ENCODE measurements at places on chromosomes 16 and 17. TPM values are rescaled to one million over a fixed set of nuclear protein-coding genes. Genes with fewer than 3 reads are reported as not detected.

- no peak overlapping the region for H3K27ac ChIP-seq
- H3K27me3 ChIP-seq, result no peaks in the 10 kb centered on the region
- no peak overlapping the region for H3K4me3 ChIP-seq
- H3K36me3 ChIP-seq, result no peaks in the 10 kb centered on the region
- H3K4me1 ChIP-seq, result peaks cover 8% of the 10 kb centered on the region
These were observed 109.1 kb upstream of the CDC42EP4 start for GRCh38 chr17:73420897-73421296.

TMIGD1 gene
- not detected for total RNA-seq

RCVRN gene
- not detected for total RNA-seq

- H3K4me3 ChIP-seq, result no peak overlapping the region
- H3K36me3 ChIP-seq, result peaks cover 4% of the 10 kb centered on the region
- H3K4me1 ChIP-seq, result no peaks in the 10 kb centered on the region
- H3K27me3 ChIP-seq, result no peaks in the 10 kb centered on the region
- H3K27ac ChIP-seq, result no peak overlapping the region
- no peak for DNase-seq
These were observed 19.3 kb downstream of the FCSK start for GRCh38 chr16:70473446-70474319.

- DNase-seq, result no peak
- no peak overlapping the region for H3K4me3 ChIP-seq
- no peaks in the 10 kb centered on the region for H3K27me3 ChIP-seq
These were observed 137.5 kb upstream of the PLEKHM1 start for GRCh38 chr17:45628019-45628418.

- no peak overlapping the region for H3K4me3 ChIP-seq
- no peak overlapping the region for H3K27ac ChIP-seq
- H3K36me3 ChIP-seq, result no peaks in the 10 kb centered on the region
These were observed 196.7 kb upstream of the CDH5 start for GRCh38 chr16:66169817-66170216.

GRCh38 chr17:2347805-2348685, 10.7 kb downstream of the SGSM2 start:
- peaks cover 3% of the 10 kb centered on the region for H3K36me3 ChIP-seq
- peak; percentile 64 for DNase-seq
- peaks cover 14% of the 10 kb centered on the region for H3K4me1 ChIP-seq
- no peak overlapping the region for H3K4me3 ChIP-seq
- no peak overlapping the region for H3K27ac ChIP-seq

C16orf89 gene
- not detected for total RNA-seq

AATK gene
- 1.4 TPM for total RNA-seq

DNA sequence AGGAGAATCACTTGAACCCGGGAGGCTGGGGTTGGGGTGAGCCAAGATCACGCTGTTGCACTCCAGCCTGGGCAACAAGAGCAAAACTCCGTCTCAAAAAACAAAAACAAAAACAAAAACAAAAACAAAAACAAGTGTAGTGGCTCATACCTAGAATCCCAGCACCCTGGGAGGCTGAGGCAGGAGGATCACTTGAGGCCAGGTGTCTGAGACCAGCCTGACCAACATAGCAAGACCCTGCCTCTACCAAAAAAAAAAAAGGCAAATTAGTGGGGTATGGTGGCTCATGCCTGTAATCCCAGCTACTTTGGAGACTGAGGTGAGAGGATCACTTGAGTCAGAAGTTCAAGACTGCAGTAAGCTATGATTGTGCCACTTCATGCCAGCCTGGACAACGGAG, 26.4 kb upstream of the HAPSTR1 start:
- H3K36me3 ChIP-seq, result no peaks in the 10 kb centered on the region
- H3K4me1 ChIP-seq, result no peaks in the 10 kb centered on the region
- no peaks in the 10 kb centered on the region for H3K27me3 ChIP-seq
- DNase-seq, result no peak

DNA sequence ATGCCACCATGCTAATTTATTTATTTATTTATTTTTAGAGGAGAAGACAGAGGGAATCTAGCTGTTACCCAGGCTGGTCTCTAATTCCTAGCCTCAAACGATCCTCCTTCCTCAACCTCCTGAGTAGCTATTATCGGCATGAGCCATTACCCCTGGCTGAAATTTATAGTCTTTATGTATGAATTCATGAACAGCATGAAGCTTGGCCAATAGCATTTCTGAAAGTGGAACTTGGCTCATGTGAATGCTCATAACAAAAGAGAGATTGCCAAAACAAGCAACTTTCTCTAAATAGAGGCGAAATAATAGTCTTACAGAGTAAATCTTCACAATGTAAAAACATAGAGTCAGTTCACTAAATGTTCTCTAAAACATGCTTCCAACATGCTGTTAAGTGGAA, 30.1 kb upstream of the SMURF2 start:
- H3K4me1 ChIP-seq, result no peaks in the 10 kb centered on the region
- H3K27ac ChIP-seq, result no peak overlapping the region
- no peaks in the 10 kb centered on the region for H3K36me3 ChIP-seq
- DNase-seq, result no peak
- H3K4me3 ChIP-seq, result no peak overlapping the region

Measured in A673 (cell line).